ENCODE measurements at places on chromosomes 16 and 17. TPM values are rescaled to one million over a fixed set of nuclear protein-coding genes. Genes with fewer than 3 reads are reported as not detected.

Gene SLC16A5
- total RNA-seq, result 8.7 TPM

Gene VPS4A
- total RNA-seq, result 23.3 TPM

Gene ERN2
- total RNA-seq, result 0.33 TPM

Gene ZNF597
- total RNA-seq, result 4.2 TPM

Gene DYNLRB2
- total RNA-seq, result 3.8 TPM

Gene NPIPB9
- total RNA-seq, result 3.1 TPM
